ENCODE measurements at places on chromosomes 2 and 18.
A peak's percentile ranks its signal among the peaks of the same experiment; 100 is the strongest.

DNA sequence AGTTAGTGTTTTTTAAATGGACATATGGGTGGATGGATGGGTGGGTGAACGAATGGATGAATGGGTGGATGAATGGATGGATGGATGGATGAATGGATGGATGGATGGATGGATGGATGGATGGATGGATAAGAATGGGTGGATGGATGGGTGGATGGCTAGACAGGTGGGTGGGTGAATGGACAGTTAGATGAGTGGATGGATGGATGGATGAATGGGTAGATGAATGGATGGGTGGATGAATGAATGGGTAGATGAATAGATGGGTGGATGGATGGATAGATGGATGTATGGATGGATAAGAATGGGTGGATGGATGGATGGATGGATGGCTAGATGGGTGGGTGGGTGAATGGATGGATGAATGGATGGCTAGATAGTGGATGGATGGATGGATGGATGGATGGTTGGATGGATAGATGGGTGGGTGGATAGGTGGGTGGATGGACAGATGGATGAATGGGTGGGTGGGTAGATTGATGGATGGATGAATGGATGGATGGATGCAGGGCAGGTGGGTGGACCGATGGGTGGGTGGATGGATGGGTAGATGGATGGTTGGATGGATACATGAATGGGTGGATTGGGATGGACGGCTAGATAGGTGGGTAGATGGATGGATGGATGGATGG is 64.0 kb downstream of the CTIF start:
- no peak for DNase-seq

GRCh38 chr2:203535784-203536585 is 884 bp upstream of the RAPH1 start:
- DNase-seq, result no peak

GRCh38 chr2:19238440-19239060 is 119.9 kb downstream of the OSR1 start:
- no peak for DNase-seq

- DNase-seq, result no peak
Observed at GRCh38 chr2:43317680-43318079, 91.3 kb upstream of the ZFP36L2 start.

DNA sequence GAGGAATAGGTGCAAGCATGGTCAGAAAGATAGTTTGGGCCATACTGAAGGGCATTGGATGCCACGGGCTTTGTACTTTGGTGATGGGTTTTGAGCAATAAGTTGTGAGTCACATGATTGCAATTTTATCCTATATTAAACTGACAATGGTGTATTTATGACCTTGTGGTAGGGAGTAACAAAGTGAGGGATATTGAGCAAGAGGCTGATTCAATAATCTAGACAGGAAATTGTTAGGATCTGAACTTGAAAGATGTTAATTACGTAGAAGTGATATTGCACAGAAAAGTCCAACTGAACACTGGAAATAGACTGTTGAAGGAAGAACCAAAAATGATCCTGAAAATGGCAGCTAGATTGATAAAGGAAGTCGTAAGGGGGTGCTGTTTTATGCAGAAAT is 46.6 kb upstream of the TCF4 start:
- DNase-seq, result peak; percentile 85

DNA sequence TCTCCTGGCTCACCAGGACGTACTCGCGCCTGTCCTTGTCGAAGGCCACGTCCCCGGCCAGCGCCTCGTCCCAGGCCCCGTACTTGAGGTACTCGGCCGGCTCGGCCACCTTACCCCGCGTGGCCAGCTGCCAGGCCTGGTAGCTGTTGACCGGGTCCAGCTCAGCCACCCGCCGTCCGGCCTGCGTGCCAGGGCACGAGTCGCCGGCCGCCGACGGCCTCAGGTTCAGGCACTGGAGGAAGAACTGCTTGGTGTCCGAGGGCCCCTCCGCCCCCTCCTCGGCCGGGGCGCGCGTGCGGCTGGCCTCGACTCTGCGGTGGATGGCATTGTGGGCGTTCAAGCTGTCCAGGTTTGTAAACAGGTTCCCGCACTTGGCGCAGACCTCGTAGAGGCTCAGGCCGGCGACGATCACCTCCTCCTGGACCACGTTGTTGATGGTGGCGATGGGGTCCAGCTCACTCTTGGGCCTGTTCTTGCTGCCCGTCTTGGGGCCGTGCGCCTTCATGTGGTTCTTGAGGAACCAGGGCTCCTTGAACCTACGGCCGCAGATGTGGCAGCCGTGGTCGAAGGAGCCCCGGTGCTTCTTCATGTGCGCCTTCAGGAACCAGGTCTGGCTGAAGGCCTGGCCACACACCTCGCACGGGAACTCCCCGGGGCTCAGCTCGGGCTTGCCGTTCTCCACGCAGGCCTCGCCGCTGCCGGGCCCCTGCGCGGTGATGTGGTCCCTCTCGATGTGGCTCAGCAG is 53.2 kb downstream of the ZNF516 start:
- no peak for DNase-seq

DNA sequence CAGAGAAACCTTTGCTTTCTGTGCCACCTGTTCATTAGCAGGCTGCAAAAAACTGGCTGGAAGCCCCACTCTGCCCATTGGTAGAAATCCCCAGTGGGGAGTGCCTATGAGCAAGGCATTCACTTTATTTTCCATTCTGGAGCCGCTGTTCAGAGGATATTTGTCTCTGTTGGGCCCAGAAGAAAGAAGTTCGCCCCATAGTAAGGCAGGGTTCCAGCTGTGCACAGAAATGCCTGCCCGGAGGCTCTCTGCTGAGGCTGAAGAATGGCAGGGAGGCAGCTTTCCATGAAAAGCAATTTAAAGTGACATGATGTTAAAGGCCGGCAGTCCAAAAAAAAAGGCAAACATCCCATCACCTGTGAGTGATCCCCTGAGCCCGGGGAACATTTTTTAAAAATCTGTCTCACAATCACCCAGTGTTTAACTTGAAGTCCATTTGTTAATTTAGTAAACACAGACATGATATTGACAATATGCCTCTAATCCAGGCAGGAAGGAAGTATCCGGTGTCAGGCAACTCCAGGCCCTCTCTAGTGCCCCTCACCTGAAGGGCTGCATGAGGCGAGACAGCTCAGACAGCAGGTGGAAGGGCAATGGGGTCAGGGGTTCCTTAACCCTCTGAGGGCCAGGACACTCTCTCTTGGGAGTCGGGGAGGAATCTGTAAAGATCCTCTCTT is 265.1 kb upstream of the SIX2 start:
- no peak for DNase-seq

GRCh38 chr2:176149481-176149938 is 1.8 kb upstream of the HOXD4 start:
- DNase-seq, result no peak

GRCh38 chr2:218149848-218150440 is 16.8 kb downstream of the CXCR1 start:
- no peak for DNase-seq

DNA sequence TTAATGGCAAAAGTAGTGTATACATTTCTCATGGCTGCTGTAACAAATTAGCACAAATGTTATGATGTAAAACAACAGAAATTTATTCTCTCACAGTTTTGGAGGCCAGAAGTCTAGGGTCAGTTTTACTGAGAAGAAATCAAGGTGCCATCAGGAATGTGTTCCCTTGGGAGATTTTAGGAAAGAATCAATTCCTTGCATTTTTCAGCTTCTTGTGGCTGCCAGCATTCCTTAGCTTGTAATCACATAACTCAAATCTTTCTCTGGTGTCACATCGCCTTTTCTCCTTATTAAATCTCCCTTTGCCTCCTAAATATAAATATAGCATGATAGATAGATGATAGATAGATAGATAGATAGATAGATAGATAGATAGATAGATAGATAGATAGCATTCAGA is 307.0 kb upstream of the REG3G start:
- DNase-seq, result no peak

DNA sequence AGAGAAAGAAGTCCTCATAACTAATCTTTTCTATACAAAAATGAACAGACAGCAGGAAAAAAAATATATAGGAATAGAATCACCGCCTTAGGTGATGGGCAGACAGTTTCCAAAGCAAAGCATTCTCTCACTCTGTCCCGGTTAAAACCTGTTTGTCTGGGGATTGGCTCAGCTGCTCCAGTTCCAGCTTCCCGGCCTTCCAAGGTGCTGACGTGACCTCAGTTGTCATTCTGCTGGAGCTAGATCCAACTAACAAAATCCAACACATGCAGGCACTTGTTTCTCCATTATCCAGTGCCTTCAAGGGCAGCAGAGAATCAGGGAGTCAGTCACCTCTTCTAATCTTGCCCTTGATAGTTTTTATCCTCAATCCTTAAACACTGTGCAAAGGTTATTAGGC is 52.8 kb downstream of the IKZF2 start:
- no peak for DNase-seq

- DNase-seq, result peak; percentile 18
Observed at GRCh38 chr2:42286268-42286946, 74.6 kb downstream of the COX7A2L start.

- no peak for DNase-seq
Observed at GRCh38 chr2:82526277-82526676, 1932.8 kb downstream of the SUCLG1 start.

- peak; percentile 99 for DNase-seq
Observed at GRCh38 chr2:17299891-17300540, 218.2 kb downstream of the RAD51AP2 start.

DNA sequence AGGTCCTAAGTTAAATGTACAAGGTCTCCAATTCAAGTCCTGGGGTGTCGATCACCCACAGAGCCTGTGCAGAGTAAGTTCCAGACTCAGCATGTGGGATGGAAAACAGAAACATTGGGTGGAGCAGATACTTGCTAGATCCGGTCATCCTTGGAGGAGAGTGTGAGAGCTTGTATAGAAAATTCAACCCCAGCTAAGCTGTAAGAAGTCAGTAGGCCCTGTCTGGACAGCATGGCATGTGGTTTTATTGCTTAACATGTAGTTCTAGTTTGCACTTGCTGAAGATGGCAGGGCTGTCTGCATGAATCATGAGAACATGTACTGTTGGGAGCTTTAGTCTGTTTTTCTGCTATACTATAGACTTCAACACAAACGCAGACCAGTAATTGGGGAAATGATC is 189.6 kb upstream of the RMP24 start:
- DNase-seq, result peak; percentile 68

DNA sequence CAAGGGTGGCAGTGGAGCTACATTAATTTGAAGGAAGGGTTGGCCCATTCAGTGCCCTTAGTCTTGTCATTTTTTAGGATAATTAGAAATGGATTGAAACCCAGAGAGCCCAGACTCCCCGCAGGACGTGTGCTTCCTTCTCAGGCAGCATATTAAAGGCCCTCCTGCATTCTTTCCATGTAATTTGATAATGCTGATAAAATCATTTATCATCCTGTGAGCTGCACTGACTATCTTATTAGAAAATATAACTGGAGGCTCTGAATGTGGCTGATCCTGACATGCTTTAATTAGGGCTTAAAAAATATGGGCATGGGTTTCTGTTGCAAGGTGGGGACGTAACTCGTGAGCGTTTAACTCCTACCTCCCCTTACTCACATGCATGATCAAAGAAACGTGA is 148.1 kb downstream of the ACKR3 start:
- DNase-seq, result no peak

DNA sequence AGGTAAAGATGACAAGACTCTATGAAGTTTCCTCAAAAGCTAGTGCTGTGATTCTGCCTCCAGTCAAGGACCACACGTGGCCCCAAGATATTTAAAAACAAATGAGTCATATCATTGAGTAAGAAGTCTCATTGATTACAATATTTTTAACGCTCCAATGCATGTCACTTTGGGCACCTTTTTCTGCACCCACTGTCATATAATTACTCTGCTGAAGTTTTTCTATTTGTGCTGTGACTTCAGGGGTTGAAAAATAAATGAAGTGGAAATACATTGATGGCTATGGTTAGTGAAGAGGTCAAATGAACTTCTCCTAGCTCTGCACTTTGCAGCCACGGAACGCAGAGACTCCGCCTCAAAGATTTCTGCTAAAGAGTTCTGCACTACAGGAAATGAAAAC is 344.3 kb upstream of the KYNU start:
- no peak for DNase-seq

- DNase-seq, result no peak
Observed at GRCh38 chr2:96320326-96320725, 4.8 kb upstream of the ITPRIPL1 start.

DNA sequence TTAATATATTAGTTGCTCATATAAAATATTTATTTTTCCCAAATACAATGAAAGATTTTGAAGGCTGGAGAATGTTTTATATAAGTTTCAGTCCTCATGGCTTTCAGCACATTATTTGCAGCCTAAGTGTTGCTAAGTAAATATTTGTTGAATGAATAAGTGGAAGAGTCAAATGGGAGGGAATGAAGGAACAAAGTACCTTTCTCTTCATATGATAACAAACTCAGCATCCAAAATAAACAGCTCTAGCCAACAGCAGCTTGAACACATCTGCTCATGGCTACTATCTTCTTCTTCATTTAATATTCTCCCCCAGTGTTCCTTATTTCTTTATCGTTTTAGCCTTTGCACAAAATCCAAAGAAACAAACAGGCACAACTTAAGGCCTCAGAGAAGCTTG is 385.2 kb upstream of the PIK3C3 start:
- no peak for DNase-seq

DNA sequence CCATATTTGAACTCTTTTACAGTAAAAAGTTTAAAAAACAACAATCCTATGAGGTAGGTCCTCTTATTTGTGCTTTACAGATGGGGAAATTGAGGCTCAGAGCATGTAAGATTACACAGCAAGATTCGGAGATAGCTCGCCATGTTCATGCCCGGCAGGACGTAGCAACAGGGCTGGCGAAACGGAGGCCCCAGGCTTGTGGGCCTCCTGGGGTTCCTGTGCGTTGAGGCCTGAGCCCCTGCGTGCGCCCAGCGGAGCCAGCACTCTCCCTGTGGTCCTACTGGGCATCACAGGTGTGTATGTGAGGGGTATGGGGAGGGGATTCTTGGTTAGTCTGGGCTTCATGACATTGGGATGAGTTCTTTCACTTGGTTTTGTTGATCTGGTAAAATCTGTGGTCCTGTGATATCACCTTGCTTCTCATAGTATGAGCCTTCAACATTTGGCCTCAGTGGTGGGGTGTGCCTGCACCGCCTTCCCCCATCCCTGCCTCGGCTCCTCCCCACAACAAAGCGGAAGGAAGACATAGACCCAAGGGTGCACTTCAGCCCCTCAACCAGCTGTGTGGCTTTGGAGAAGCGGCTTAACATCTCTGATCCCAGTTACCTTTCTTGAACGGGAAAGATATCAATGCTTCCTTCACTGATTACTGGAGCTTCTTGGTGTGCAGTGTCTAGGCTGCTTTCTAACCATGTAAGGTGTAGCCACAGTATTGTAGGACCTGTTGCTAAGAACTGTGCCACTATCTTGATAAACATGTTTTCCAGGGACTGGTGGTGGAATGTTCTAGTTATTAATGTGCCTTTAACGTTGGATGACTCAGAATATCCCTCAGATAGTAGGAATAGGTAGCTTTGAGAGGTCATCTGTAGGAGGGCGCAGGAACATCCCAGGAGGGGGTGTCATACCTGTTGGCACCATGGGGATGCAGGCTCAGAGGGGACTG is 37.2 kb downstream of the HPCAL1 start:
- peak; percentile 20 for DNase-seq

- no peak for DNase-seq
Observed at GRCh38 chr2:222322236-222322635, 23.4 kb upstream of the PAX3 start.

DNA sequence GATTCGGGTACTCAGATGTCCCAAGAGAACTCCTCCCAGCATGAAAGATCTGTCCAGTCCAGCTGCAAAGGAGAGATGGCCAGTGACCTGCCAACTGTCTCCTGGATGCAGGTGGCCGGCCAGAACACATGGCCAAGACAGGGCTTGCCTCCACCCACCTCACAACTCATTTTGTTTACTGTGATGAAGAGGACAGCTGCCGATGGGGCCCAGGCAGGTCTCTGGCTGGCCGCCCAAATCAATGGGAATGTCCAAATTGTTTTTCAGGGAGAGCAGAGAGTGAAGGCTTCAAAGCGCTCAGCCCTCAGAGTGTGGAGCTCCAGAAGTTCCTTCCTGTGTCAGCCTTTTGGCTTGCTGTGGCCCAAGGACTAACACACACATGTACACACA is 41.9 kb downstream of the FOSL2 start:
- no peak for DNase-seq

Data from mammary epithelial cell (primary cell).